ENCODE measurements at places on chromosomes 11 and 22.

GRCh38 chr22:49793296-49793695, 34.4 kb downstream of the BRD1 start:
- peaks cover 37% of the 10 kb centered on the region for H3K36me3 ChIP-seq
- no peak overlapping the region for H3K27ac ChIP-seq
- no peaks in the 10 kb centered on the region for H3K27me3 ChIP-seq
- no peak overlapping the region for H3K4me3 ChIP-seq
- no peaks in the 10 kb centered on the region for H3K4me1 ChIP-seq
- peak; percentile 23 for DNase-seq

GRCh38 chr11:61372659-61373420, 10.7 kb downstream of the TMEM138 start:
- peaks cover 11% of the 10 kb centered on the region for H3K4me1 ChIP-seq
- H3K36me3 ChIP-seq = peaks cover 18% of the 10 kb centered on the region
- no peak overlapping the region for H3K4me3 ChIP-seq
- no peak overlapping the region for H3K27ac ChIP-seq
- no peak for DNase-seq
- H3K27me3 ChIP-seq = no peaks in the 10 kb centered on the region

- peaks cover 14% of the 10 kb centered on the region for H3K27me3 ChIP-seq
- no peak overlapping the region for H3K27ac ChIP-seq
- H3K36me3 ChIP-seq = no peaks in the 10 kb centered on the region
- DNase-seq = no peak
Measured at GRCh38 chr11:64736654-64737053, 7.3 kb downstream of the RASGRP2 start.

GRCh38 chr11:75632962-75633361, 35.9 kb downstream of the MAP6 start:
- no peak overlapping the region for H3K27ac ChIP-seq
- peaks cover 7% of the 10 kb centered on the region for H3K4me1 ChIP-seq
- H3K36me3 ChIP-seq = no peaks in the 10 kb centered on the region
- H3K27me3 ChIP-seq = no peaks in the 10 kb centered on the region
- no peak for DNase-seq

DNA sequence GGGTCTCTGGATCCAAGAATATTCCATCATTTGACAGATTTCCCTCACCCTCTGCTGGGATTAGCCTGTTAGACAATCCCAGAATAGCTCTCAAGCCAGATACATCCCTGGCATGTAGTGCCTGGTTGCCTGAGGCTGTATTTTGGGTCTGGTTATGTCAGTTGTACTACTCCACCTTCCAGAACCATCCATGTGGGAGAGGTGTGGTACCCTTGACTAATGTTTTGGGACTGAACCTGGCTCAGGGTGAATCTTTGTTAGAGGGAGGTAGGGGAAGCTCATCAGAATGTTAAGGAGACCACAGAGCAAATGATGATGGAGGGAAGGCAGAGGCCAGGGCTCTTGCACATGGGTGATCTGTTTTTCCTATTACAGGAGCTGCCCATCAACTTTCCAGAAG, 5.2 kb downstream of the C11orf52 start:
- H3K36me3 ChIP-seq = no peaks in the 10 kb centered on the region
- H3K4me1 ChIP-seq = peaks cover 21% of the 10 kb centered on the region
- no peak for DNase-seq
- H3K4me3 ChIP-seq = no peak overlapping the region
- H3K27me3 ChIP-seq = no peaks in the 10 kb centered on the region

- H3K36me3 ChIP-seq = peaks cover 2% of the 10 kb centered on the region
- H3K27ac ChIP-seq = no peak within 1 kb of the TSS
- no peak for DNase-seq
- no peaks in the 10 kb centered on the region for H3K27me3 ChIP-seq
- no peak within 1 kb of the TSS for H3K4me3 ChIP-seq
Measured at GRCh38 chr11:65595543-65596281, at the start of gene KCNK7. Gene KCNK7 (minus strand): TSS chr11:65595800. CDS start chr11:65595772, 28 bp downstream.

GRCh38 chr11:105177658-105178057, 38.1 kb upstream of the CARD18 start:
- no peaks in the 10 kb centered on the region for H3K27me3 ChIP-seq
- peak; percentile 89 for DNase-seq
- H3K27ac ChIP-seq = peak overlapping the region; percentile 75
- H3K36me3 ChIP-seq = no peaks in the 10 kb centered on the region
- peaks cover 3% of the 10 kb centered on the region for H3K4me1 ChIP-seq
